ENCODE measurements at places on chromosomes 5 and 9.
A peak's percentile ranks its signal among the peaks of the same experiment; 100 is the strongest.

DNA sequence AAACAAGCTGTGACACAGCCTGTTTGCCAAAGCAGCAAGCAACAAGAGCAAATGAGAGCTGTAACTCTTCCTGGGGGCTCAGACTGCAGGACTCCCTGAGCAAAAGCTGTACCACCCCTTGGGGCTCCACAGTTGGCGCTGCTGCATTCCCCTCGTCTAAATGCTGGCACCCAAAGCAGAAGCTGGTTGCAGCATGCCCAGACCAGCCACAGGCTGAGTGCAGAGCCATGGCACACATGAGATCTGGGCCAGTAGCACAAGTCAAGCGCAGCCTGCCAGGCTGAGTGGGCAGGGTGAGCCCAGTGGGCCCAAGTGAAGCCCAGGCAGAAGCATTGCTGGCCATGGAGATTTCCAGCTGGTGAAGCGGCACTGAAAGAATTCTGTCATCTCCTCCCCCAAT is 157.3 kb upstream of the GRAMD2B start:
- no peak for DNase-seq

DNA sequence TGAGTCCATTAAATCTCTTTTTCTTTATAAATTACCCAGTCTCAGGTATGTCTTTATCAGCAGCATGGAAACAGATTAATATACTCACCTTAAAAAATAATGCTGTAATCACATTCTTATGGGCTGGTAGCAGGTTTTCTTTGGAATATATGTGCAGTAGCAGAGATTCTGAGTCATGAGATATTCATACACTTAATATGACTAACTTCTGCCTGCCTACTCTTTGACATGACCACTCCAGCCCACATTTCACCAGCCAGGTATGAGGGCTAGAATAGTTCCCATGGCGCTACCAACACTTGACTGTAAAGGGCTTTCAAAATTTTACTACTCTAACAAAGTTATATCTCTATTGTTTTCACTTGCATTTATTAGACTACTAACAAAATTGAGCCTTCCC is 74.1 kb upstream of the GHR start:
- no peak for DNase-seq

- no peak for DNase-seq
Measured at GRCh38 chr9:119216651-119217331, 152.4 kb downstream of the BRINP1 start.

- DNase-seq = no peak
Measured at GRCh38 chr9:101707721-101708120, 30.7 kb downstream of the GRIN3A start.

GRCh38 chr5:106910486-106910885 is 760.3 kb downstream of the EFNA5 start:
- DNase-seq = no peak

- peak; percentile 91 for DNase-seq
Measured at GRCh38 chr5:129963359-129963758, 59.1 kb downstream of the CHSY3 start.

- peak; percentile 61 for DNase-seq
Measured at GRCh38 chr5:159106569-159107282, 7.0 kb upstream of the EBF1 start.

GRCh38 chr9:136571531-136571930 is 25.7 kb upstream of the NOTCH1 start:
- no peak for DNase-seq

GRCh38 chr9:26637101-26637500 is 255.5 kb downstream of the CAAP1 start:
- DNase-seq = no peak

DNA sequence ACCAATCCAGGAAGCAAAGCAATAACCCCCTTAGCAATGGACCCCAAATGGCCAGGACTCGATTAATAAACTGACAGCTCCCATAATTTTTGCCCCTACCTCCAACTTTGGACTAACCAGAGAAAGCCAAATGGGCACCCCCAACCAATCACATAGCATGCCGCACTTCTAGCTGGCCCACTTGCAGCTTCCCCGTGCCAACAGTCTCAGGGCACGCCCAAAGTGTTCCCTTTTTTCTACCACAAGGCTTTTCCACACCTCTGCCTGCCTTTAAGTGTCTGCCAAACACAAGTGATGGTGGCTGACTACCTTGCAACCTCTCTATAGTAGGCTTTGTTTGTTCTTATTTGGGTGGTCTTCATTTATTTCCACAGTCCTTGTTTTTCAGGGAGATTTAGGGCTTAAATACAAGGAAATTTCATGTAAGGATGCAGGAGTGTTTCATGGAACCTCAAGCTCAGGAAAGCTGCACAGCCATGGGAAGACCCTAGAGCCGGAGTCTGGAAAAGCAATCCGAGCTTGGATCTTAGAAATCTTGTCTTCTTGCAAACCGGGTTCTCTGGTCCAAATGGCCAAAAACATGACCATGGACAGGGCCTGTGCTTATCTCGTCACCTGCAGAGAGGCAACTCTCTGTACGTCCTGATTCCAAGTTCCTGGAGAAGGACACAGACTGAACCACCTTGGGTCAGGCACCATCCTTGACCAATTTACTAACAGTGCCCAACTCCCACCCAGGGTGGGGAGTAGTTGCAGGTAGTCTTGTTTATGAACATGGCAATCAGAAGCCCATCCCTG is 89.2 kb downstream of the THBS4 start:
- DNase-seq = no peak

GRCh38 chr5:138051441-138052296 is 18.8 kb upstream of the FAM13B start:
- DNase-seq = no peak

- DNase-seq = no peak
Measured at GRCh38 chr9:4422495-4422894, 67.8 kb upstream of the SLC1A1 start.

- peak; percentile 99 for DNase-seq
Measured at GRCh38 chr9:35657546-35658136, at the start of gene RMRP. TSS of gene RMRP (minus strand) at chr9:35658019.

GRCh38 chr5:113660206-113660605 is 146.7 kb downstream of the YTHDC2 start:
- DNase-seq = no peak

GRCh38 chr9:90838098-90838497 is 36.5 kb downstream of the SYK start:
- DNase-seq = no peak

DNA sequence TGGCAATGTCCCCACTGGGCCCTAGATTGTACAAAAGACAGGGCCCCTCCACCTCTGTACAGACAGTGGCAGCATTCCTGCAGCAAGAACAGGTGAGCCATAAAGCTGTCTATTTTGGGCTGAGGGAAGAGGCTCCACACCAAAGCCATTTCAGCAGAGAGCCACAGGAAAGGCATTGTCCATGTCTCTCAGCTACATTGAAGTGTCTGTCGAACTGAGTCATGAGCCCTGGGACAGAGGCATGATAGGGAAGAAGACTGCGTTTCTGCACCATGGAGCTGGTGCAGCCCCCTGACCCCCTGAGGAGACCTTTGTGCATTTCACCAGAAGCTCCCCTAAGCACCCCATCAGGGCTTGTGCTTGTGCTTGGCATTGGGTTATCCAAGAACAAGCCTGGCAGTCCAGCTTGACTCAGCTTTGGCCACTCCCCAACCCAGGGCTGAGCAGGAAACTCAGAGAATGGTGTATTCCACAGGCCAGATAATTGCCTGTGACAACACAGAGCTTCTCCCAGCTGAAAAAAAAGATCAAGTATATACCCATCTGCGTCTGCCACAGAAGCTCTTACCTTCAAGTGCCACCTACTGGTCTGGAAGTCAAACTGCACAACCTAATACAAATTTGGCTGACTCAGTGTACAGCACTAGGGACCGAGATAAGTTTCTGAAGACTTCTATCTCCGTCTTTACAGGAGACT is 5.9 kb upstream of the FRMD3 start:
- peak; percentile 90 for DNase-seq

GRCh38 chr5:176736301-176736930 is 73.9 kb upstream of the UNC5A start:
- DNase-seq = no peak

GRCh38 chr9:78745331-78745730 is 448.4 kb downstream of the PSAT1 start:
- no peak for DNase-seq

GRCh38 chr5:143147383-143147782 is 256.1 kb downstream of the NR3C1 start:
- no peak for DNase-seq

DNA sequence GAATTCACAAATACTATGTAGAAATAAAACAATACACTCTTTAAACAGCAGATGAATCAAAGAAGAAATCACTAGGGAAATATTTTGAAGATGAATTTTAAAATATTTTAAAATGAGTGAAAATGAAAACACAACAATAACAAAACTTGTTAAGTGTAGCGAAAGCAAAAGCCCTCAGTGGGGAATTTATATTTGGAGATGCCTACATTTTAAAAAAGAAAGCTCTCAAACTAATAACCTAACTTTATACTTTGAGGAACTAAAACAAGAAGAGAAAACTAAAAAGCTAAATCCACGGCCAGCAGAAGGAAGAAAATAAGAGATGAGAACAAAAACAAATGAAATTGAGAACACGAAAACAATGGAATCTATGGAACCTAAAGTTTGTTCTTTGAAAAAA is 22.7 kb downstream of the SPDL1 start:
- no peak for DNase-seq

DNA sequence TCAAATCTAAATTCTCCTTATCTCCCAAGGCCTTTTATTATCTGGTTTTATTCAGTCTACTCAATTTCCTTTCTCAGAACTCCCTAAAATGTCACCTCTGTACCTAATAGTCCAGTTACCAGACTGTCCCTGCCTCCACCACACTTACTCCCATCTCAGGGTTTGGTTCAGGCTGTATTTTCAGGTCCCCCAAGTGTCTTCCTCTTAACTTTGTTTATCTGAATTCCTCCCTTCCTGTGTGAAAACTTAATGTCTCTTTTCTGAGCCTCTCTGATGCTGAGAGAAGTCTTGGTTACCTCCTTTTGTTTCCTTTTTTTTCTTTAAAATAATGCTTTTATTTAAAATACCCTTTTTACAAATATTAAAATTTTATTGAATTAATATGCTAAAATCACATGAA is 133.4 kb downstream of the PAM start:
- no peak for DNase-seq
